ENCODE measurements at places on chromosomes 13 and 19.

- no peak for DNase-seq
Observed at GRCh38 chr13:98488736-98489135, 88.2 kb downstream of the STK24 start.

- DNase-seq, result no peak
Observed at GRCh38 chr19:42292042-42292960, 9.6 kb upstream of the PRR19 start.

GRCh38 chr19:41566001-41566400 is 10.0 kb upstream of the CEACAM21 start:
- no peak for DNase-seq

- DNase-seq, result no peak
Observed at GRCh38 chr13:111642156-111642767, 321.8 kb downstream of the TEX29 start.

GRCh38 chr13:76245920-76246319 is 609.8 kb downstream of the LMO7 start:
- no peak for DNase-seq

DNA sequence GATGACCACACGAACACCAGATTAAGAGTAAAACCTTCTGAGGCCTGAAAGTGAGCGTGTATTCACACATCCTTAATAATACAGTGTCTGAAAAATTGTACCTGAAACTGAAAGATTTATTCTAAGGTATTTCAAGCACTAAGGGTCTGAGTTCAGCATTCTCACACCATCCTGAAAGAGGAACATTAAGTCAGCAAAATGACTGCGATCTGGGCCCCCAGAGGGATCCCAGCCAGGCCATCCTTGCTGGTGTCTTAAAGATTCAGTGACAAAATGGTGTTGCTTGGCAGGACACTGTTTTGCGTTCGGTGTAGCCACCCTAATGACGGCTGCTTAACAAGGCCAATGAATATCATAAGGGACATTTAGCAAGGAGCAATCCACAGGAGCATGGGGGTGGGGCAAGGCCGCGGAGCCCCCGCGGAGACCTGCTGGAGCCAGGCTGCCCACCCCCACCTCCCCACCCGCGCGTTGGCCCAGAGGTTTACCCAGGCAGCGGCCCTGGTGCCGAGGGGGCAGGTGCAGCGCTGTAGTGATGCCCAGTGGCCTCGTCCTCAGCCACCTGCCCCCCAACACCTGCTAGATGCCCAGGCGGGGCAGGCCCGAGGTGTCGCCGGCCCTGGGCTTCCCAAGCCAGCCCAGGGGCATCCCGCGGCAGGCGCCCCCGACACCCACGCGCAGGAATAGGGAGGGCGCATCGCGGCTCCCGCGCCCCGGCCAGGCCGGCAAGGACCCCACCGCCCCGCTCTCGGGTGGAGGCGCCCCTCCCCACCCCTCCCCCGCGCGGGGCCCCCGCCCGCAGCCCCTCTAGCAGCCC is 742 bp downstream of the NALCN start:
- DNase-seq, result no peak

GRCh38 chr19:6252066-6252465 is 27.7 kb downstream of the MLLT1 start:
- DNase-seq, result no peak

DNA sequence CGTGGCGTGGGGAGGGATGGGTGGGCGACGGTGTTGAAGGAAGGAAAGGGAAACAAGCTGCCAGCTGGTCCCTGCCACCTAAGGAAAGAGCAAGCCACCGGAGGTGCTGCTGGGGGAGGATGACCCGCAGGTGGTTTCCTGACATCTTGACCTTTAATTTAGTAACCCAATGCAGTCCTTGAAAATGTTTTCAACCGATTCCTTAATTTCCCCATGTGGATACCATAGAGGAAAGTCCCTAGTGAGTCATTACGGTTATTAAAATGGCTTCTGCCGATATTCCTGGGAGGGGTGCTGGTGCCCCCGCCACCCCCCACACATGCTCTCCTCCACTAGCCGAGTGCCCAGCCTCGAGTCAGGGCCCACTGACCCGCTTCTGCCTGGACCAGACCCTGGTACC is 6.3 kb upstream of the ANKRD10 start:
- no peak for DNase-seq

GRCh38 chr13:51643105-51643881 is 59.0 kb downstream of the WDFY2 start:
- no peak for DNase-seq

GRCh38 chr13:44629465-44630183 is 53.5 kb upstream of the TSC22D1 start:
- no peak for DNase-seq

- DNase-seq, result no peak
Observed at GRCh38 chr13:100491164-100491842, 97.3 kb downstream of the GGACT start.

DNA sequence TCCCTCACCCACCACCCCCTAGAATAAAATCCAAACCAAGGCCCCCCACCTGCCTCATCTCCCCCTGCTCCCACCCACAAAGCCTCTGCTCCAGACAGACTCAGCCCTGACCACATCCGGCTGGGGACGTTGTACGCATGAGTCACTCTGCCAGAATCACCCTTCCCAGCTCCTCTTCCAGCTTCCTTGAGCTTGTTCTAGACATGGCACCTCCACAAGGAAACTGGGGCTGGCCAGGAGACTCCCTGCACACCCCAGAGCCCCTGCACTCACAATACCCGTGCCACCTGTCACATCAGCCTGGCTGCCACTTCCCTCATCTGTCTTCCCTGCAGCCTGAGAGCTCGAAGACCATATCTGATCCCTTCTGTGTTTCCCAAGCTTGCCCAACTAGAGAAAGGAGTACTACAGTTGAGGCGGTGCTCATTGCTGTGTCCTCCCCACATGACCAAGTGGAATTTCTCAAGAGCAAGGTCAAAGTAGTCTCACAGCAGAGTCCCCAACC is 9.7 kb downstream of the DEDD2 start:
- no peak for DNase-seq

DNA sequence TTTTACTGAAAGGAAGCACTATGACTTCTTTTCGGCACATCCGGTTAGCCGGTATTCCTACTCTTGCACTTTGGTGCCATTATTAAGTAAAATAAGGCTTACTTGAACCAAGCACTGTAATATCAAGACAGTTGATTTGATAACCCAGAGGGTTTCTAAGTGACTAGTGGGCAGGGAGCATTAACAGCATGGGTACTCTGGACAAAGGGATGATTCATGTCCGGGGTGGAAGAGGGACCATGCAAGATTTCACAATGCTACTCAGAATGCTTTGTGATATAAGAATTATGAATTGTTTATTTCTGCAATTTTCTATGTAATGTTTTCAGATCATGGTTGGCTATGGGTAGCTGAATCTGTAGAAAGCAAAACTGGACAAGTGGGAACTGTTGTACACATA is 282.1 kb downstream of the TDRD3 start:
- no peak for DNase-seq

DNA sequence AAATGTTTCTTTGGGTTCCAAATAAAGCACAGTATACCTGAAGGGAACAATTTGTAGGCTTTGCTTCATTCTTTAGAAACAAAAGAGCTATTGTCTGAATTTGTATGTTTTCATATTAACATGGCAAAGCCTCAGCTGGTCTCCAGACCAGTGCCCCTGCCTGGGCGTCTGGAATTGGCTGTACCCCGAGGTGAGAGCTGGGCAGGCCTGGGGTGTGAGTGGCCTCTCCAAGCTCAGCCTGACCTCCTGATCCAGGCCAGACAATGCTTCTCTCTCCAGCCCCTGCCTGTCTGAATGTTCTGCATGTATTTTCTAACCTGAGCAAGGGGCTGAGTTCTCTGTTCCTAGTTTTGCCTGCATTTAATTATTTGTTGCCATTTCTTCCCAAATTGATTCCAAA is 66.3 kb upstream of the MCF2L start:
- DNase-seq, result no peak

- no peak for DNase-seq
Observed at GRCh38 chr19:46674416-46675178, 13.6 kb upstream of the DACT3 start.

GRCh38 chr19:13056052-13056660 is 46.5 kb downstream of the LYL1 start:
- no peak for DNase-seq

GRCh38 chr13:109569958-109570711 is 216.2 kb downstream of the IRS2 start:
- no peak for DNase-seq

DNA sequence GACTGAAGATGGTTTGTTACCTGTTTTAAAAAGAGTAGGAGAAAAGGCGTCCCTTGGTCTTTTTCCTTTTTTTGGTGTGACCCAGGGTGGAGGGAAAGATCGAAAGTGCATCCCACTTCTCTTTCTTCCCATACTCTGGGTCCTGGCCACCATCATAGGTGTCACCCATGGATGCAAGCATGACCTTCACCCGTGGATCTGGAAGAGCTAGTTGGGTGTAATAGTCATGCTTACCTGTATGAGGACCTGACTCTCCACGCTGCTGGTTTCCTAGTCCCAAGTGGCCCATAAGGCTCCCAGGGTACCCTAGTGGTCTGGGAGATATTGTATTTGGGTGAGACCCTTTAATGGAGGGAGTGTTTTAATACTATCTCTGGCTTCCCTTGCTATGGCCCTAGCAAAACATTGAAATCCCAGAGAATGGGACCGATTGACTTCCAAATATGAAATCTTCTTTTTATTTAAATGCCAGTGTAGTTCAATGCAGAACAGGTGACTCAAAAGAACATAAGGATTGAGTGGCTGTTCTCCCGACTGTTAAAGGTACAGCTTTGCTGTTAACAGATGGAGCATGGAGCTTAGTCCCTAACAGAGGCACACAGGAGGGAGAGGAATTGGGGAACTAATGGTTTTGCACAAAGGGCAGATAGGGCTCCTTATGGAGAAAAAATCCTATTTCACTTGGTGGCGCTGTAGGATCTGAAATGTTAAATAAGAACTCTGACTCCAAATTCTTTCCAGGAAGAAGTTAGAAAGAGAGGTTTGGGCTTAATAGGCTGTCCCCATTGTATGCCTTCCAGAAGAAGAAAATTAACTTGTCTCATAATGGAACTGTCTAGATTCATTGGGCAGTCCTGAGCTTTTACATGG is 7.0 kb upstream of the ZNF550 start:
- DNase-seq, result peak; percentile 67

GRCh38 chr19:13091400-13092157 is 11.1 kb downstream of the LYL1 start:
- peak; percentile 53 for DNase-seq

DNA sequence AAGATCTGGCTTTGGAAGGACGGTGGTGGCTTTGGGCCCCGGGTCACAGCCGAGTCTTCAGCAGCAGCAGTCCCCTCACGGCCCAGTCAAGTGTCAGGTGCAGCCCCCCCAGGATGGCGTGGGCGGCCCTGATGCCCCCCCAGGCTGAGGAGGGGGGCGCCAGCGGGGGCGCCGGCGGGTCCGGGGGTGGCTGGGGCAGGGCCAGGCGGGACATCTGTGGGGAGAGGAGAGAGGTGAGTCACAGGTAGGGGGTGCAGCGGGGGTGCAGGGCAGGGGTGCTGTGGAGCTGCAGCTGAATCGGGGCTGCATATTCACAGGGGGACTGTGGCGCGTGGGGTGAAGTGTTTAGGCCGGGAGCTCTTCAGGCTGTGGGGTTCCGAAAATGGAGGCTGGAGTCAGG is 2.9 kb upstream of the GARIN5B start:
- DNase-seq, result no peak

DNA sequence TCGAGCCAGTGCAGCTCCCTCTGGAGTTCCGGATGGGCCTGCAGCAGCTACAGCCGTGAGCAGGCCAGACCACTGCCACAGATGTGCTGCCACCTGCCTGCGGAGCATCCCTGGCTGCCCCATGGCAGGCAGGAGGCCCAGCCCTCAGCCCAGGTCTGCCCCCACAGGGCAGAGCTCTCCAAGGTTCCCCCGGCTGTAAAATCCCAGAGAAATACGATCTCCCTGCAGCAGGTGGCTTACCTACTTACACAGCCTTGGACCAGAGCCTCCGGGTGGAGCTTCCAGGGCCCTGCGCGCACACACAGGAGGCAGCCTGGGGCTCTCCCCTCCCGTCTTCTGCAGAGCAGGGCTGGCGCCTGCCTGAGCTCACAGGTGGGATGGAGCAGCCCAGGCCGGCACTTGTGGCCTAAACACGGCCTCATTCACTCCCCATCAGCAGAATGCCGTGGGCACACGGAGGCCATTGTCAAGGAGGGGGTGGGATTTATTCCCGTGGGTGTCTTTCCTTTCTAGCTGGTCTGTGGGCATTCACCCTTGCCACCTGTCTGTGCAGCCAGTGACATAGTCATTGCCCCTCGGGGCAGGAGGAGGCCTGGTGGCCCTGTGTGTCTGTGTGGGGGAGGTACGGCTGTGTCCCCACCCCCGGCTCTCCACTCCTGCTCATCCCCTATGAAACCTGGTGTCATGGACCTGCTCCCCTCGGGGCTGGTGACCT is 118.0 kb downstream of the KDM4B start:
- no peak for DNase-seq

DNA sequence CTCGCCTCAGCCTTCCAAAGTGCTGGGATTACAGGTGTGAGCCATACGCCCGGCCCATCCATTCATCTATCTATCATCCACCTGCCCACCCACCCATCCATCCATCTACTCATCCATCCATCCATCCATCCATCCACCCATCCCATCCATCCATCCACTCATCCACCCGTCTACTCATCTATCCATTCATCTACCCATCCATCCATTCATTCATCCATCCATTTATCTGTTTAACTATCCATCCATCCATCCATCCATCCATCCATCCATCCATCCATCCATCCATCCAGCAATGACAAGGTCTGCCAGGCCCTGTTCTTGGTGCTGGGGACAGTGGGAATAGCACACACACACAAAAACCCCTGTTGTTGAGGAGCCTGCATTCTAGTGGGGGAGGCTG is 4.5 kb downstream of the VAV1 start:
- no peak for DNase-seq

DNA sequence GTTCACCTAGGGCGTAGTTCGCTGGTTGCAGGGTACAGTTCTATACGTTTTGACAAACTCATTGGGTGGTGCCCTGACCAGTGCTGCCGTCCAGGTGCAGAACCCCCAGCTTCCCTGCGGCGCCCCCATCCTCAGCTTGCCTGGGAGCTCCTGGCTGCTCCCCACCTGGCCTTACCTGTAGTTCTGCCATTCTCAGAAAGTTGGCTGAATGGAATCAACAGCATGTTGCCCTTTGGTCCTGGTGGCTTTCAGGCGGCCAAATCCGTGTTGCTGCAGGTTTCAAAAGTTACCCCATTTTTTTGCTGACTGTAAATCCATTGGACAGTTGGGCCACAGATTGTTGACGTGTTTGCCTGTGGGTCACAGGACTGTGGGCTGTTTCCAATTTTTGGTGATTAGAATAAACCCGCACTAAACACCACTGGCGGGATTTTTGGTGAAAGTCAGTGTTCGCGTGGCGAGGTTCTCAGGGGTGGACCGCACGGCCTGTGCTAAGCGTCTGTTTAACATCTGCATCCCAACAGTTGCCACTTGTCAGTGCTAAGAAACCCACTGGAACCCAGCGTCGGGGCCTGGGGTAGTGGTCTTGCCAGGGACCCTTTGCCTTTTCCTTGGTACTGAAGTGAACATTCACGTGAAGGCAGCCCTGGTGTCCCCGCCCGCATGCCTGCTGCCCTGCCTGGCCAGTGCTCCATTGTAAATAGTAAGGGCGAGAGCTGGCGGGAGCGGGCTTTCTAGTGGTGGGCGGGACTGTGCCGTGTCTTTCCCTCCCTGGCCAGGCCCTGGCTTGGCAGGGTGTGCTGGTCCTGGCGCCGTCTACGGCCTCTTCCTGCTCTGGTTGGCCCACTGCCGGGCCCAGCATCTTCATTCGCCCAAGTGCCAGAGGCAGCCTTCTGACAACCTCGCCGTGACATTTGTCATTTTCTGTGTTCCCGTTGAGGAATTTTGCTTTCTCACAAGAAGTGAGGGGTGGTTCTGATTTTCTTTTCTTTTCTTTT is 3.3 kb downstream of the DOT1L start:
- no peak for DNase-seq

- no peak for DNase-seq
Observed at GRCh38 chr13:95509521-95510310, 42.8 kb upstream of the CLDN10 start.

All from erythroblast (primary cell).